ENCODE measurements at places on chromosomes 7 and 10.

GRCh38 chr10:93968540-93968945 lies 25.2 kb upstream of the PLCE1 start:
- DNase-seq, result no peak

DNA sequence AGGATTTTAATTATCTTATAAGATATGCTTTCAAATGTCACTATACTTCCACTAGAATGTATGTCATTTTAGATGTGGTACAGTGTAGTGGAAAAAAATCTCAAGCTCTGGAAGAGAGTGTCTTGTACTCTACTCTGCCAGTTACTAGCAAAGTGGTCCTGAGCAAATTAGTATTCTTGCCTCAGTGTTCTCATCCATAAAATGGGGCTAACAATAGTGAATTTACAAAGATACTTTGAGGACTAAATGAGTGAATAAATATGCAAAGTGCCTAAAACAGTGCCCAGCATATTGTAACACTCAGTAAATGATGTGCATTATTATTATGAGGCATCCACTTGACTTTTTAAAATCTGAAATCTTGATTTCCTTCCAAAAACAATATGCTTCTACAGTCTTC lies 488.9 kb upstream of the PHF14 start:
- DNase-seq, result no peak

- no peak for DNase-seq
These were observed 62.4 kb upstream of the SDK1 start for GRCh38 chr7:3238525-3239210.

- no peak for DNase-seq
These were observed 20.2 kb upstream of the SUV39H2 start for GRCh38 chr10:14858338-14858960.

DNA sequence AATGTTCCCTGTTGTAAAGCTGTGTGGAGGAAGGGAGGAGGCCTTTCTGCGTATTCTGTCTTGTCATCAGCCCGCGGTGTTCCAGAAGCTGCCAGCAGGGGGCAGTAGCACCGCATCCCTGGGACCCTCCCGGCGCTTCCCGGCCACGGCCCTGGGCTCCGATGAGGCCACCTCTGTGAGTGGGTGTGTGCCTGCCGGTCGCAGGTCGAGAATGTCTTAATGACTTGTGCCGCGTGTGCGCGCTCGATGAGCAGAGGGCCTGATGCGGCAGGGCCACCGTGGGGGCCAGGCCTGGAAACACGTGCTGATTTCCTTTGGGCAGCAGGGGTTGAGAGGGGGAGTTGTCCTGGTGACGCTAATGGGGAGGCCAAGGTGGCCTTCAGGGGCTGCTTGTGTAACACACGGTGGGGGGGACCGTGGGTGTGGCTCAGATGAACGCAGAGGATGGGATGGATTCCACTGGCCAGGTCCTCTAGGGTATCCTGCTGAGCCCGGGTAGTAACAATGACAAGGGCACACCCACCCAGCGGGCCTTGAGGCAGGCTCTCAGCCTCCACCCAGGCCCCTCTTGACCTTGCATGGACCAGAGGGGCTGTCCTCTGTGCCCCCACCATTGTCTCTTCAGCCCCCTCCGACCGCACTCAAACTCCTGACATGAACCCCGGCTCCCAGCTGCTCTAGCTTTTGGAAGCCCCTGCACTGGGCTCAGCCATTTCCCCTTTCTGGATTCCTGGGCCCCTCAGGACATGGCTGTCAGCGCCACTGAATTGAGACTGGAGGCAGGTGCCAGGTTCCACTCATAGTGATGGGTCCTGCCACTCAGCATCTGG lies 135.9 kb upstream of the PODXL start:
- DNase-seq, result no peak

DNA sequence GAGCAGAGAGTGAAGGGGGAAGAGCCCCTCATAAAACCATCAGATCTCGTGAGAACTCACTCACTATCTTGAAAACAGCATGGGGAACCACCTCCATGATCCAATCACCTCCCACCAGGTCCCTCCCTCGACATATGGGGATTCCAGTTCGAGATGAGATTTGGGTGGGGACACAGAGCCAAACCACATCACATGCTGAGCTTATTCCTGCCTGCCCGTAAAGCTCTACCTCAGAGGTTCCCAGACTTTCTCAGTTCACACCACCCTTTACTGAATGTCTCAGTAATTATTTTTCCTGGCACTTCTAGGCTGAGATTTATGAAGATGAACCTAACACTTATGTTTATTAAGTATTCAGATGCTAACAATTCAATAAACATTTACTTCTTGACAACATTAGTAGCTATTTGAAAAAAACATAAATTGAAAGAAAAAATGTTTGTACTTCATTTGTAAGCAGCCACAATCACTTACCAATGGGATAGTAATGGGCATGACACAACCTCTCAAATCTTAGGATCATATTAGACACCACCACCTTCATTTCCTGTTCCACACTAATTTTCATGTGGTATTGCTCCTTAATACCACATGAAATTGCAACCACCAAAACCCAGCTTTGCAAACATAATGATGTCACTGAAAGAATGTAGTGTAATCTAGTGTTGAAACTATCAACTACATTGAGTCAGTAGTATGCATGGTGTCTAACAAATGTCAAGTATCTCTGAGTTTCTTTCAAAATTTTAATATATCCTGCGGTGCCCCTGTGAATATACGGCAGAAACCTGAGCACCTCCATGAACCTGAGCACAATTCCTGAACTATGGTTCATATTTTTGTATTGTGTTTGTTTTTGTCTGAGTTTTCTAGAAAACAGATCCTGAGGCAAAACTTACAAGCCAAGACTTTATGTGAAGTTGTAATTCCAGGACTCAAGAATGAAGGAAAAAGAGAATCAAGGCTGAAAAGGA lies 4.5 kb upstream of the DGKI start:
- DNase-seq, result no peak

GRCh38 chr7:24141874-24142509 lies 142.0 kb upstream of the NPY start:
- no peak for DNase-seq

DNA sequence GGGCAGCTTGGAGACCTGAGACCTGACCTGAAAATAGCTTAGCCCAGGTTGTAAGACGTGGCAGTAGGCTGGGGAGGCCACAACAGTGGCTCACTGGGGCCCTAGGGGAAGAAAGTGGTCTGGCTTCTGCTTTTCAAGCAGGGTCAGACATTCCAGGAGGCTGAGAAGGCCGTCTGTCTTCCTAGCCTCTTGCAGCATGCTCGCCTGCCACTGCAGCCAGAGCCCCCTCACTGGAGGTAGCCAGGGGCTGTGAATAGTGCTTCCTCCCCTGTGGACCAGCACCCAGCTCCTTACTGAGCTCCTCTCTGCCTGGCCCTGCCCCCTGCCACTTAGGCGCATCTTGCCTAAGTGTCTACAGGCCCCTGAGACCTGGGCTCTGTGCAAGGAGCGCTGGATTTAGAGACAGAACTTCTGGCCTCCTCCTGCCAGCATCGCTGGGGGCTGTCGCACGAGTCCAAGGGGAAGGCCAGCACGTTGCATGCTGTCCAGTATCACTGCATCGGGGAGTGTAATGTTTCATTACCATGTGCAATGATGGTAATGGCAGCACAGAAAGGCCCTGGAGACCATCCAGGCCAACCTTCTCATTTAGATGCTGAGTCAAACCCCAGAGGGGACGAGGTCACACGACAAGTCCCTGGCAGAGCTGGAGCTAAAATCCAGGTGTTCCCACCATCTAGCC lies 12.7 kb downstream of the ZMIZ1 start:
- no peak for DNase-seq

DNA sequence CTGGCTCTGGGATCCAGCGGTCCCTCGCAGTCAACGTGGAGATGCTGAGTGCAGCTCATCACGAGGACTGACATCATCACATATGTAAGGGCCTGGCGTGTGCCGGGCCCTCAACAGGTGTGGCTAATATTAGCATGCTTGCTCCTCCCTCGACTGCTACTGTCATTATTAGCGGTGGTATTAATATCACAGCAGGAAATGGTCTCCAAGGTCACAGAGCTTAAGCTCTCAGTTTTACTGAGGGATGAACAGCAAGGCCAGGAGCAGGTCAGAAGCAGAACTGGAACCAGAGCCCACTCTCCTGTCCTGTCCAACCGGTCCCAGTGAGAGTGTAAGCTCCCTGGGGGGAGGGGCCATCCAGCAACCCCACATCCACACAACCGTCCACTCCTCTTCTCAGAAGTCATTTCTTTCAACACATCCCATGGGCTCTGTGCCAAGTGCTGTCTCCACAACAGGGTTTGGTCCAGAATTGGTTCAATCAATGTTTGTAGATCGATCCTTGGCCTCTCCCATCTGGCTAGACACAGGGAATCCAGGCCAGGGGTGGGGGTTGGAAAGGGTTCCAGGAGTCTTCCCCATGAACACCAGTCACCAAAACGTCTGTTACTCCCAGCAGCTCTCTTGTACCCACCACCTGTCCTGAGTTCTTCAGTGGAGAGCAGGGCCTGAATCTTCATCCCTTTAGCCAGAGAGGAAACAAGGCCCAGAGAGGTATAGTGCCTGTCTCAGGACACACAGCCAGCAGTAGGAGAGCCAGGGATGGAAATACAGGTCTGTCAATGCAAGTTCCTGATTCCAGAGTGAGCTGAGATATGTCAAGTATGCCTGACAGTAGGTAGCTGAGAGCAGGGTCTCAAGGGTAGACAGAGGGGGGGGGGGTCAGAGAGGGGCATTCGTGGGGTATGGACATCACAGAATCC lies 45.3 kb upstream of the ZMIZ1 start:
- no peak for DNase-seq

DNA sequence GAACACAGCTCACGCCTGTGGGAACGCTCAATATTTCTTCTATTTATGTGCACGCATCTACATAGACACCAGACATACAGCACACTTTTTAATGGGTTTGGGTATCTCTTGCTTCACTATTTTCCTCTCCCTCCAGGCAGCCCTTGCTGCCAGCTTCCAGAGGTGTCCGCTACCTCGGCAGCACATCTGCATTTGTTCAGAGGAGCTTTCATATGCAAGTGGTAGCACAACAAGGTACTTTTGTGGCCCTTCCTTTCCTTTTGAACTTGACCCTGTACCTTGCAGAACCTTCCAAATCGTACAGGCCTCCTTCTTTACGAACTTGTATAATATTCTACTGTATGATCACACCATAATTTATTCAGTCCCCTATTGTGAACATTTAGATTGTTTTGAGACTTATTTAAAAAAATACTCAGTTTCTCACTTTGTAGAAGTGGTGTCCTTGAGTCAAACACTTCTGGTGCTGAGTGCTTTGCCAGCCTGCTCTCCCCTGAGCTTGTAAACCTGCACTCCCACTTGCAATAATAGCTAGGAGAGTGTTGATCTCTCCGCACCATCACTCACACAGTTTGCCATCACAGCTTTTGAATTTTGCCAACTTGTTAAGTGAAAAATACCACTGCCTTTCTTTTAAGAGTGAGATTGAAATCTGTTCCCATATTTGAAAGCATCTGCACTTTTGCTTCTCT lies 106.0 kb upstream of the ZNF32 start:
- no peak for DNase-seq

- no peak for DNase-seq
These were observed 46.4 kb downstream of the TYW1B start for GRCh38 chr7:72781631-72782030.

DNA sequence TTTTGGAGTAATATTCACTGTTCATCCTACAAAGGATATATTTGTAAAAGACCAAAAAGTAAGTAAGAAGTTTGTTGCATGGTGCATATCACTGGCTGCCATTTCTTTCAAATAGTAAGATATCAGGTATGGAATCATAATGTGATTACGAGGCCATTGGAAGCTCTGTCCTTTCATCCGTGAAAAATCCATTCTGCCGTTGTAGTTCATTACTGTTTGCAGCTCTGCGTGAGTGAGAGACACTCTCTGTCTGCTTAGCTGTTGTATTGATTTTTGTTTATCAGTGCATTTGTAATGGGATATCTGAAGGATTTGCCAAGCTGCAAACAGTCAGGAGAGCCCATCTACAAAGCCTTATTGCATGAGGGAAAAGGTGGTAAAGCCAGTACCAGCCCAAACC lies 44.1 kb upstream of the SLC39A12 start:
- no peak for DNase-seq

DNA sequence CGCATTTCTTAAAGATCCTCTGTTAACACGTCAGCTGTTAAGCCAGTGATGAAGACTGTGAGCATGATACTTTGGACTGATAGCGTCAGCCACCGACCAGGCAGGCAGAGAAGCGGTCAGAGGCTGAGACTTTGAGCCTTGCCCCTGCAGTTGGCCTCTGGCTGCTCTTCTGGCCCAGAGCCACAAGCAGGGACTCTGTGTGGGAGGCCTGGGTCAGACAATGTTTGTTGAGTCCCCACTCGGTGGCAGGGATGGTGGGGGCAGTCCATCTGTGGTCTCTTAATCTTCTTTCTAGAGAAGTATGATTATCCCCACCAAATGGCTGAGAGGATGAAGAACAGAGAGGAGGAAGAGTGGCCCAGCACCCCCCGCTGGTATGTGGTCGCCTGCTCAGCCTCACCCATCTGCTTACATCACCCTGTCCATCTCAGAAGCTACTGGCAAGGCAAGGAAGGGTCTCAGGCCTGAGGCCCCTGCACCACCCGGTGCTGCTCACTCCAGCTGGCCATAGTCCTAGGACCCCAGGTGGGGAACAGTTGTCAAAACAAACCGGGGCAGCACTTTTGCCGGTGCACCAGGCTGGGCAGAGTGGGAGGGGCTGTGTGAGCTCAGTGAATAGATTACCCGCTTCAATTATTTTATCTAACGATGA lies 202.9 kb downstream of the GRID1 start:
- no peak for DNase-seq

- no peak for DNase-seq
These were observed 83.4 kb downstream of the VOPP1 start for GRCh38 chr7:55488804-55489340.

- DNase-seq, result no peak
These were observed 97.7 kb downstream of the CUBN start for GRCh38 chr10:17031637-17032635.

DNA sequence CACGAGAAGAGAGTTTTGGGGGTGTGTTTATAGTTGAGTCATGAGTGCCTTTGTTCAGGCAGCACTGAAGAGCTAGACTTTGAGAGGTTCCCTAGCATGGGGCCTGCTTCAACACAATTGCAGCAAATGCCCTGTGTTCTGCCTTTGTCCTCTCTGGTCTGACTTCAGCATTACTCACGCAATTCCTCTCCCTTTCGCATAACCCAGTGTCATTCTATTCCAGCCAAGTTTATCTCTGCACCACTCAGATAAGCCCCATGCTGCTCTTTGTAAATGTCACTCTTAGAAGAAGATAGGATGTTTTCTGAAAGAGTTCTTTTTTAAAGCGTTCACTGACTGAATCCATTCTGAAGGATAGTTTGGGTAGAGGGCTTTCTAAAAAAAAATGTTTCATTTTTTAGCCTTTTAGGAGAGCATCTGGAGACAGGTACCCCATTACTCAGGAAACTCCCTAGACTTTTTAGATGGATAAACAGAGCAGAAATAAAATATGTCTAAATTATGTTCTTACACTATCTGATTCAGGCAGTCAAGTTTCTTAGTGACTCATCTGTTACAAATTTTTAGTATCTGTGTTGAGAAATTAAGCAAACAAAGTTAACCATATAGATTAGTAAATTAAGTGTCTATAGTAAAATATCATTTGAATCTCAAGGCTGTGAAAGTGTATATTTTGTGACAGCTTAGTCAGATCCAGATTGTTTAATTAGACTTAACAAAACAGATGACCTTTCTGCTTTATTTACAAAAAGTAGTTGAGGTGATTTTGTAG lies 318.5 kb downstream of the GPR158 start:
- no peak for DNase-seq
